Activated CD4-positive, alpha-beta T cell treated with anti-CD3 and anti-CD28 coated beads, Interleukin-2, amount 50 U/mL, for 4 hours (primary cell): ENCODE measurements at places on chromosomes 5 and 9.

GRCh38 chr5:19701731-19702130 is 286.3 kb downstream of the CDH18 start:
- no peak for DNase-seq

- DNase-seq = no peak
Measured at GRCh38 chr5:95050708-95051107, 234.2 kb downstream of the MCTP1 start.

DNA sequence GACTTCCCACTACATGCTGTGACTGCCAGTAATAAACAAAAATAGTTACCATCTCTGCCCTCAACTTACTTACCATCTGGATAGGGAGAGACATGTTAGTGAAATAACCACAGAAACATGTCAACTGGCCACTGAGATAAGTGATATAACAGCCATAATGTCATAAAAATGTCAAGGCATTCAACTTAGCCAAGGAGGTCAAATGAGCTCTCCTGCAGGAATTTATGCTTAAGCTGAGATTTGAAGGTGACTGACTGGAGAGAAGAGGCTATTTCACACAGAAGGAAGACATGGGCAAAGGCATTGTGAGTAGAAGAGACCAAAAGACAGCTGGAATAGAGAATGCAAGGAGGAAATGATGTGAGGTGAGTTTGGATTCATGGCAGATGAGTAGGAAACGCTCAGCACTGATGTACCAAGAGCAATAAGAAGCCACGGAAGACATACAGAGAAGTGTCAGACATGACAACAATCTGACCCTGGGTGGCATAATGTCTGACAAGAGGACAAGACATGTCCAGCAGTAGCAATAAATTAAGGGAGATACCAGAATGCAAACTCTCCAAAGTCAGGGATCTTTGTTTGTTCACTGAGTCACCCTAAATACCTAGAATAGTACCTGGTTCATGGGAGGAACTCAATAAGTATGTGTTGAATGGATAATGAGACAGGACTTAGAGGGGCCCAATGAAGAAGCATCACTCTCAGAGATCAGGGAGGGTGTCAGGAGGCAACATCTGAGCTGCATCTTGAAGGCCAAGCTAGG is 318.8 kb downstream of the ACTL7B start:
- no peak for DNase-seq

- no peak for DNase-seq
Measured at GRCh38 chr9:90569511-90569910, 73.1 kb downstream of the DIRAS2 start.

GRCh38 chr5:145554399-145554798 is 280.7 kb downstream of the PRELID2 start:
- DNase-seq = no peak

GRCh38 chr9:120779227-120779626 is 14.0 kb downstream of the FBXW2 start:
- no peak for DNase-seq

- no peak for DNase-seq
Measured at GRCh38 chr5:78578015-78578414, 70.6 kb downstream of the LHFPL2 start.

DNA sequence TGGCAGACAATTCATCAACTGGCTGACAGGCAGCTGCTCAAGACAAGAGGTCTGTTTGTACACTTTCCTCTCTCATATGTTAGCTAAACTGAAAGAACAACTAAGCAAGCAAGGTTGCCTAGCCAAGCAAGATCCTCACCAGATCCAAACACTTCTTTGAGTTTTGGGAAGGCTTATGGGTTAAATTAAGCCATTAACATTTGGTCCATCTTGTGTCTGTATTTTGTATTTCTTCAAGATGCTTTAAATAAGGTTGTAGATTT is 170.4 kb upstream of the RAI14 start:
- no peak for DNase-seq

GRCh38 chr9:108138516-108138915 is 648.9 kb upstream of the KLF4 start:
- no peak for DNase-seq

DNA sequence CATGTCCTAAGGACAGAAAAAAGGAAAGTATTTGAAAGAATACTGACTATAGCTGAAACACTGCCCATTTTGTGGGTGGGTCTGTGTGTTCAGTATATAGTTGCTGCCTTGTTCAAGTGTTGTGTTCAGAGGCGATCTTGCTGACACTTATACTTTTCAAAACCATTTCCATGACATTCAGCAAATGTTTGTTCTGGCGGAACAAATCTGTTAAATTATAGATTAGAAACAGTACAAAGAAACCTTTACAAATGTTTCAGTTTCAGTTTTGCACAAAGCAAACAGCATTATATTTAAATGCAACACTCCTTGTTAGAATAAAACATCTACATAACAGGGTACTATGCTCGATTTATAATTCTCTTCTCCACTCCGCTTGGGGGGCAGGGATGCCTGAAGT is 2276.3 kb downstream of the MAT2B start:
- DNase-seq = no peak

DNA sequence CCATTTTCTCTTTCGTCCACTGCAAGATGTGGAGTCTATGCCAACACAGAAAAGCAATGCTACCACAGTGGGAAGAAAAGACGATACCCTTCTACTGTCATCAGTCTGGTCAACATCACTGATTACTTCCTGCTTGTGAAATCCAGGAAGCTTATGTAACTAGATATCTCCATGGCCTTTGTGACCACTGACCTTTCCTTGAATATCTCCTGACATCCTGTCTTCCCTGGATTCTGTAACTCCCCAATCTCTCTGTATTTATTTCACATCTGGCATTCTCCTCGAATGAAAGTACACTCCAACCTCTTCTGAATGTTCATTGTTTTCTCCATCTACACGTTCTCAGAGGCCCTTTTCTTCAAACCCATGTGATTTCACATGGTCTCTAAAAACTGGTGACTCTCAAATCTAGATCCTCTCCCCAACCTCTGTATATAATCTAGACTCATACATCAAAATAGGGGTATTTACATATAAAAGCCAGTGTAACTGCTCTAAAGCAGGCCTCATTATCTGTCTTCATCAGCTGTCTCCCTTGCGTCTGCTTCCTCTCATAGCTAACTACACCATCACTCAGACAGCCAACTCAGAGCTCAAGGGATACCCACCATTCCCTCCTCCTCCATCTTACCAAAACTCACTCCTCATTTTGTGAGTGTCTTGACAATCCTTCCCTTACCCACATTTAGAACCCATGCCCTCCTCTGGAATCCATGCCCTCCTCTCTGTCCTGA is 156.8 kb downstream of the SEMA5A start:
- DNase-seq = no peak

DNA sequence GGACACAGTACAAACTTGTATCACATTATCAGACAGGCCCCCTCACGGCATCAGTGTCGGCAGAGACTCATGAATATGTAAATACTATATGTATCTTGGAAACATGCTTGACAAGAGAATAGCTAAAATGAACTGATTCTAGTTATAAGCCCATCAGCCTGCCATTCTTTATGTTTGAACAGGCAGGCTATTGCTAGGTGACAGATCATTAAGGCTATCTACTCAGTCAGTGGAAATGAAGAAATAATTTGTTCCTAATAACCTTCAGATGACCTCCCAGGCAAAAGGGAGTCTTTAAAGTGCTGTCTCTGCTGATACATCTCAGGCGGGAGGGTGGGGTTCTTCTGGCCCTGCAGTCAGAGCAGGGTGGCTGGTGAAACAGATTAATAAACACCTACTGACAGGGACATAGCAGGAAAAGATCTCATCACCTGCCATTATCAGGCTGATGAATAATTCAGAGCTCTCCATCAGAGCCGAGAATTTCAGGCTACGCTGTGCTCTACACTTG is 394.2 kb downstream of the RASEF start:
- DNase-seq = no peak

DNA sequence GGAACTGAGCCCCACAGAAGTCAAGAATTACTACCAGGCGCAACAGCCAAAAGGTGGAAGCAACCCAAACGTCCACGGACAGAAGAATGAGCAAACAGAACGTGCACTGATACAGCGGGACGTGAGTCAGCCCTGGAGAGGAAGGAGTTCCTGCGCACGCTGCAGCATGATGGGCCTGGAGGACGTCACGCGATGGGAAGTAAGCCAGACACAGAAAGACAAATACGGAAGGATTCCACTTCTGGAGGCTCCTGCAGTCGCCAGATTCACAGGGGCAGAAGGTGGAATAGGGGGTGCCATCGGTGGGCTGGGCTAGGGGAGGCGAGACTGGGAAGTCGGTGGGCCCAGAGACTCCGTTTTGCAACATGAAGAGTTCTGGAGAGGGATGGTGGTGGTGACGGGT is 80.3 kb upstream of the PHYKPL start:
- no peak for DNase-seq

GRCh38 chr5:180302256-180302655 is 10.4 kb upstream of the MAPK9 start:
- DNase-seq = no peak

DNA sequence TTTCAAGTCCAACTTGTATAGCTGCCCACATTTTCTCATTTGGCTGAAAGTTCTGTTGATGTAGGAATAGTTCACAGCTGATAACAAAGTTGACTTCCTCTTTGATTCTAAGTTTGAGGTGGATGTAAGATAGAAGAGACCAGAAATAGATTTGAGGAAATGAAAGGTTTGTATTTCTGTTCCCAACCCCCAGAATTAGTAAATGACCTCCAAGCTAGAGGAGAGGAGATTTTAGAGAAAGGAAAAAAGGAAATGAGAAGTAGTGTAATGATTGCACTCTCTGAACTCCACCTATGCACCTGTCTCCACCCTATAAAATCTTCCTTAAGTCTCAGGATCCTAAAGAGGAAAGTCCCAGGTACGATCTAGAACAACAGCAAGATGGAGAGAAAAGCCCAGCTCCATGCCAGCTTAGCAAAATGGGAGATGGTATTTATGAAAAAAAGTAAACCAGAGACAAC is 130.4 kb upstream of the POC5 start:
- no peak for DNase-seq

DNA sequence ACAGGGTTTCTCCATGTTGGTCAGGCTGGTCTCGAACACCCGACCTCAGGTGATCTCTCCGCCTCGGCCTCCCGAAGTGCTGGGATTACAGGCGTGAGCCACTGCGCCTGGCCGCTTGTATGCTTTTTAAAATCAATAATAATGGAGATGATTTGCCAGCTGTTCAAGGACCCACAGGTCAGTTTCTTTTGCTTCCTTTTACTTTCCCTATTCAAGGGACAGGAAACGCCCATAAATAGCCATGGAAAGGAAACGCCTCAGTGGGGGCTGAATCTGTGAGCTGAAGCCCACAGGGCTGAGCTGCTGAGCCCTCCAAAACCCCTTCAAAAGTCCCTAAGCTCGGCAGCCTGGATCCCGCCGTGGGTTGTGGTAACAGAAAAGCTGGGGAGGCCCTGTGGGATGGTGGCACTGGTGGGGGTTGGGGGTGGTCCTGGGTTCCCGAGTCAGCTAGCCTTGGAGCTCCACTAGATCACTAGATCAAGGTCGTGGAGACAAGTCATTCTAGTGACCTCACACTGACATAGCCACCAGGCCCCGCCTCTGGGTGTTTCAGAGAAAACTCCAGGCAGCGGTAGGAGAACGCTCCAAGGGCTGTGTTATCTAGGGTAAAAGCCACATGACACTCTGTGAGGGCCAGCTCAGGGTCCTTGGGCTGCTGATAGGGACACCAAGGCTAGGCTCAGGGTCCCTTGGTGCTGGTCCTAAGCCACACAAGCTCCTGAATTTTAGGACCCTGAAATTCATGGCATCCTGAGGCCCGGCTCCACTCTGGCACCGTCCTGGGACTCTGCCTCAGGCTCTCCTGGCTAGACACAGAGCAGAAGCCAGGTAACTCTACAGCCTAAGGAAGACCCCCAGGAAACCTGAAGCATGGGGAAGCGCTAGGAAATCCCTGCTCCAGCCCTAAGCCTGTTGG is 18.0 kb upstream of the DUSP1 start:
- no peak for DNase-seq

DNA sequence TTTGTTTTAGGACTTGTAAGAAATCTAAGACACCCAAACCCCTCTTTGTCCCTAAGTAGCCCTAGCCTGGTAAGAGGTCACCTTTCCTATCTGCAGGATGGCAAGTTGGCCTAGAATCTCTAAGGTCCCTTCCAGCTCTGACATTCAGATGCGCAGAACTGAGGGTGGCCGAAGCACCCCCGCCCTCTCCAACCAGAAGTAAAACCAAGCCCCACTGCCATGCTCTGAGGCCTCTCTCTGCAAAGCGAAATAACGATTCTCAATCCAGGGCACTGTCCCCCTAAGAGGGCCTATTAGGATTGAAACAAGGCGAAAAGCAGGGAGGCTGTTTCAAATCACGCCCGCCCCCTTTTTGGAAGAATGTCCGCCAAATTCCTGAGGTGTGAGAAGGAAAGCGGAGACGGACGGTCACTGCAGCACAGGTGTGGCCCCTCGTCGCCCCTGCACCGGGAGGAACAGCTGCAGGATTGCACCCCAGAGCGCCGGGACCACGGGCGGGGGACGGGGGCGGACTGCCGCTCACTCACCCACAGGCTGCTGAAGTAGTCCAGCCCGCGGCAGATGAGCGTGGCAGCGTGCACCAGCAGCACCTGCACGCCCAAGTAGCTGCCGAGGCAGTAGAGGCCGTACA is 824 bp downstream of the TMEM245 start:
- peak; percentile 28 for DNase-seq

DNA sequence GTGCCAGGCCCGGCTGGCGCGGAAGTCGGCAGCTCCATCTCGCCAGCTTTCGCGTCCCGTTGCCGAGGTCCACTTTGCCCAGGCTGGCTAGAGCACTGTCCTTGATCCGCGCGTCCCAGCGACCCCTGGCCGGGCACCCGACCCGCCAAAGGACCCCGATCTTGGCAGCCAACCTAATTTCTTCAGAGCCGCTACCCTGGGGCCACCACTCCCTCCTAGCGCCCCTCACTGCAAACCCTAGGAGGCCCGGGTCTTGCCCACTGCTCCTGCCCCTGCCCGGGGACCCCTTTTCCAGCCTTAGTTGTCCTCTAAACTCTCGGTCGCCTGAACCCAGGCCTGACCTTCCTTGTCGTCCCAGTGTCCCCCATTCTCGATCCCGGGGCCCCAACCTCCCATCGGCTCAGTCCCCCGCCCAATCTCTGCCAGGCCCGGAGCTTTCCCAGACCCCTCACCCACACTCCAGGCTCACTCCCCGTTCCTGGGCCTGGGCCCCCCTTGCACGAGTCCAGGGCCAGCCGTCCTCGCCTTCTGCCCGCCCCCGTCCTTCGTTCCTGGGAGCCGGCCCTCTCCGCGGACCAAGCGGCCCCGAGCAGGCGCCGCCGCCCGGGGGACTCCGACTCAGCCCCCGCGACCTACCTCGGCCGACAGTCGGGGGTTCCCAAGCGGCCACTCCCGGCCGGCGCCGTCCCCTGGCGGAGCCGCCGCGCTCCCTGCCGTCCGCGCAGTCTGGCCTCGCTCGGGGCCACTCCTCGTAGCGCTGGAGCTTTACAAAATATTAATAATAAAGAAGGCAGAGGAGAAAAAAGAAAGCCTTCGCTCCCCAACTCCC is 701 bp upstream of the LMX1B start:
- no peak for DNase-seq

GRCh38 chr9:100619194-100619593 is 41.3 kb downstream of the CAVIN4 start:
- no peak for DNase-seq

DNA sequence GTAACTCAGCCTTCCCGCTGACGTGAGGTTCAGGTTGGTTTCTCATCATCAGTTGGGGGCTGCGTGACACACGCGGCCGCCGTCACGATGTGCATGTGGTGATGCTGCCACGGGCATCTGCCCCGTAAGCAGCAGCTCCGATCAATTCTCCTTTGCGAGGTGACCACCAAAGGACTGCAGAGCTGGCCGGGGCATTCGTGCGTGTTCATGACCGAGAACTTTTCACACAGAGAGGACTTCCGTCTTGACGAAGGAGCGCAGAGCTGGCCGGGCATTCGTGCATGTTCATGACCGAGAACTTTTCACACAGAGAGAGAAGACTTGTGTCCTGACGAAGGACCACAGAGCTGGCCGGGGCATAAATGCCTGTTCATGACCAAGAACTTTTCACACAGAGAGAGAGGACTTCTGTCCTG is 3.8 kb upstream of the LCN1 start:
- no peak for DNase-seq
